ENCODE measurements at places on chromosomes 5 and 9.
A peak's percentile ranks its signal among the peaks of the same experiment; 100 is the strongest.

DNA sequence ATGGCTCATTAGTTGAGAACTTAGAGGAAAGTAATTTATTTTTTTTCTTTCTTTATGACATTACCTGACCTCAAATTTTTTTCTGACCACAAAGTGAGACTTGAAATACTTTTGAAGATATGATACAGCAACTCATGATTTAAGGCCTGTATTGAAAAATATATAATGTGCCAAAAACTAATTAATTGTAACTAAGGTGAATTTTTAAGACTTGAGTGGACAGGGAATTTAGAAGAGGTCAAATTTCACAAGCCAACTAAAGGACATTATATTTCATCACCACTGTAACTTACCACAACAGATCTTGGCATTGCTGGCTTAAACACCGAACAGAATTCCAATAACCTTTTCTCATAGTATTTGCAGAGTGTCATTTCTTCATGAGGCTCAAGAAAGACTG, 1.8 kb downstream of the CCNH start:
- DNase-seq, result no peak

GRCh38 chr9:132059361-132059760, 20.3 kb downstream of the MED27 start:
- no peak for DNase-seq

- DNase-seq, result no peak
Measured at GRCh38 chr5:109529987-109530386, 120.2 kb upstream of the PJA2 start.

DNA sequence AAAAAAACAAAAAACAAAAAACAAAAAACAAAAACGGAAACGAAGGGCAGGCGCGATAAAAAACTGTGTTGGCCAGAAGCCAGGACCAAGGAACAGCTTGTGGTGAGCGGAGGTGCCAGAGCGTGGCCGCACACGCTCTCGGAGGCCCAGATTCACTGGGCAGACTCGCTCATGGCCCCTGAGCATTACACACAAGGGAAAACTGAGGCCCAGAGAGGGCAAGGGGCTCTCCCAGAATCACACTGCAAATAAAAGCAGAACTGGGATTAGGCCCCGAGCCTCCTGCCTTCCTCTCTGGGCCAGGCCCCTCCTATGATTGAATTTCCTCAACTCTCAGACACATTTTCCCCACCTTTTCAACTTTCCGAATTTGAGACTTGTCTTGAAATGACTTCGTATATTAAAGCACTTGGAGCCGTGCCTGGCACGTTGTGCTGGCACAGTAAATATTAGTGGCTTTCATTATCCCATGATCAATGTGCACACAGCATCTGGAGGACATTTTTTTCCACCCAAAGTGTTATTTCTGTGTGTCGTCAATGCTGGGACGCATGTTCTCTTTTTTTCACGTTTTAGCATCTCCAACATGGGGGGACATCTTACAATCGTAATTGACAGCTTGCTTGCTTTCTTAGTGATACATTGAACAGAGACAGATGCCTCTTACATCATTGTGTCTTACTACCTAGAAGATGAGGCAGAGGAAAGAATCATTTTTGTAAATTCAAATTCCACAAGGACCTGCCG, 7.4 kb downstream of the FIBCD1 start:
- no peak for DNase-seq

GRCh38 chr5:58255386-58255785, 204.5 kb downstream of the PLK2 start:
- DNase-seq, result no peak

GRCh38 chr9:105157171-105157583, 87.3 kb upstream of the SLC44A1 start:
- DNase-seq, result peak; percentile 70

- no peak for DNase-seq
Measured at GRCh38 chr5:171906703-171907590, 99.5 kb downstream of the FBXW11 start.

DNA sequence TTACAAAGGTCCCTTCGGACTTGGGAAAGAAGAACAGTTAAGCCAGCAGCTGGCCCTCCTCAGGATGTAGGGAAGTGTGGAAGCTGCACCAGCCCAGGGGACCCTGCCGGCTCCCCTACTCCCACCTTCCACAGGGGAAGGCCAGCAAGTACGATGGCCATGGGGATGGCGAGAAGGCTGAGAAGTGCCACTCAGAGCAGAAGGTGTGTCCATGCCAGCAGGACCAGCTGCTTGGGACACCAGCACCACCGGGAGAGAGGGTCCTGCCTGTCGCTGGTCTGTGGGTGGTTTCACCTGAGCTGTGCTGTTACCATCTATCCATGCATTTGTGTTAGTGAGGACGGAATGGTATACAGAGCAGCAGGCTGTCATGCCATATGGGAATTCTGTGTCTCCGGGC, 148.6 kb upstream of the PHYKPL start:
- no peak for DNase-seq

DNA sequence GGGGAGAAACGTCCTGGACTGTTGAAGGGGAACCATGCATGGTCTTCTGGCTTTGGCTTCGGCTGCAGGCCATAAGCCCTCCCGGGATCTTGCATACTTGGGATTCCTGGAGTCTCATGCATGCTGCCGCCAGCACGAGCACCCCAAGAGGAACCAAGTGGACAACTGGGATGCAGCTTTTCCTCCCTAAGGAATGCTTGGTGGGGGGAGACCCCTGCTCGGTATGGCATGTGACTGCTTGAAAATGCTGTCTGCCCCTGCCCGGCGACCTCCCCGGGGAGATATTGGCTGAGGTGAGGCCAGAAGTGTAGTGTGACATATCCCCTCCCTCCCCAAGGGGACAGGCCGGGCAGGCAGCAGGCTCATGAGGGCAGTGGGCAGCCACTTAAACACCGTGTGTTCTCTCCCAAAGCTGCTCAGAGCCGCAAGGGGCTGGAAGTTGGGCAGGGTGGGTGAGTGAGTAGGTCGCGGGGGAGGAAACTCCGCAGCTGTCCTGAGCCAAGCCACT, 15.7 kb downstream of the TMEM171 start:
- no peak for DNase-seq

- DNase-seq, result no peak
Measured at GRCh38 chr9:123497830-123498229, 141.8 kb downstream of the CRB2 start.

DNA sequence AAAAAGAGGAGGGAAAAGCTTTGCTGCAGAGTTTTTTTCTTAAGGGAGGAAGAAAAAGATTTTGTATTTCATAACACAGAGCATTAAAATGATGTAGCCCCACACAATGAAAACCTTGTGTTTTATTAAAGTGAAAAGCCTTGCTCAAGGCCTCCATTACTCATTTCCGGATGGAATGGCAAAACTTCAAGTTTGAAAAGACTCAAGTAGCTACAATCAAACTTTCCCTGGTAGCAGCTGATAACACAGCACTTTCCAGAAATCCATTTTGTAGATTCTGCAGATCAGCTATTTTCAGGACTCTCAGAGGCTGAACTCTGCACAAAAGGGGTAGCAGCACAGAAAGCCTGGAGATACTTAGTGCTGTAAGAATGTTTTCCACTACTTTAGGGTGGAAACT, 374.8 kb downstream of the NFIB start:
- DNase-seq, result no peak

DNA sequence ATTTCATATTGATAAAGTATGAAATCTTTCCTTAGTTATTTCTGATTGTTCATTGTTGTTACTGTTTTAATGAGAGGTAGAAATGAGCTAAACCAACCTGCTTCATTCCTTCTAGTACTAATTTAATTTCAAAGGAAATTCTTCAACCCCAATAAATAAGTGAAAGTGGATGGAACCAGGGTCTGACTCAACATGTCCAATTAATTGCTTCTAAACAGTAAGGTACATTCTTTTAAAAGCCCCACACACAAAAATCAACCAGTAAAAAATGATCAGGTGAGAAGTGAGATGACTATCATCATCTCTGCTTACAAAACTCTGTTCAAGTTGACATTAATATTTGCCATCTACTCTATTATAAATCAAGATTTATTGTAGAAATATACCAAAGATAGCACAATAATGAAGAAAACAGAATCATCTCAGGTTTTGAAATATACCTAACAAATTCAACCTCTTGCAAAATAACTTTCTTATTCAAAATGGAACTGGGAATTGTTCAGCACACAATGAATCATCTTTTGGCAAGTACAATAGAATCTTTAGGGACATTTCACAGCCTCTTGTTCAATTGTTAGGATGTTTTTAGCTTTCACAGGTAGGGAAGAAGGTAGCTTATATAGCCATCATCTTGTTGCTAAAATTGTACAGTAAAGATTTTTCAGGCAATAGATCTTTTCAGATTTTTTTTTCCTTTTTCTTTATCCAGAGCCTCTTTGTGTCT, 114.5 kb downstream of the RPS23 start:
- no peak for DNase-seq

DNA sequence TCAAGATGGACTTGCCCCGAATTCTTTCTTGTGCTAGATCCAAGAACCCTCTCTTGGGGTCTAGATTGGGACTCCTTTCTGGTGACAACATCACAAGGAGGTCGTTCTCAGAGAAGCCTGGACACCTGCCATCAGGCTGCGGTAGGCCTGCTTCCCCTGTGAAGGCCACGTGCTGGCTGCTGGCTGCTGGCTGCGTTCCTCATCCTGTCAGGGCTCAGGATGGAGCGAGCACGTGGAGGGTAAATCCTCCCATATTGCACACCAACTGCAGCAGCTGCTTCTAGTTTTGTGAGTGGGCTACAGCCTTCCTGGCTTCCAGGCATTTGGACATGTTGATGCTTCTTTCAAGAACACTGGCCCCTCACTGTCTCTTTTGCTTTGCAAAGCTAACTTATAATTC, 95.6 kb downstream of the HSPA4 start:
- DNase-seq, result peak; percentile 35

- DNase-seq, result no peak
Measured at GRCh38 chr9:91066042-91066415, 264.4 kb downstream of the SYK start.

GRCh38 chr5:124179819-124180218, 566.6 kb downstream of the ZNF608 start:
- no peak for DNase-seq

GRCh38 chr5:21391506-21391905, 1403.5 kb upstream of the CDH18 start:
- peak; percentile 69 for DNase-seq

- no peak for DNase-seq
Measured at GRCh38 chr5:15772131-15772530, 272.2 kb downstream of the FBXL7 start.

DNA sequence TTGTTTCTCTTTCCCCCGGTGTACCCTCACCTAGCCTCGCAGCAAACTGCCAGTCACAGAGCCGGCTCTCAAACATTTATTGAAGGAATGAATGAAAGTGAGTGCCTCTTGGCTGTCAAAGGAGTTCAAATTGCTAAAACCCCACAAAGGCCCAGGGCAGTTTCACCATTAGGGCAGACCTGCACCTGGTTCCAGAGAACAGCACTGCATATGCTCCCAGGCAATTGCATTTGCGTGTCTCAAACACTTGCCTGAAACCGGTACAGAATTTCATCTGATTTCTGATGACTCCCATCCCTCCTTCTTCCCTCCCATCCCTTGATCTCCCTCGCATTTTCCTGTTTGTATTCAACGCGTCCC, 165.6 kb upstream of the ZNF462 start:
- peak; percentile 44 for DNase-seq

Measured in NCI-H82 (cell line).